Cortex of kidney (tissue), 1 donor: ENCODE measurements at places on chromosomes 1 and 21.

- DNase-seq, result no peak
Observed at GRCh38 chr1:31327381-31327780, 30.5 kb downstream of the ZCCHC17 start.

DNA sequence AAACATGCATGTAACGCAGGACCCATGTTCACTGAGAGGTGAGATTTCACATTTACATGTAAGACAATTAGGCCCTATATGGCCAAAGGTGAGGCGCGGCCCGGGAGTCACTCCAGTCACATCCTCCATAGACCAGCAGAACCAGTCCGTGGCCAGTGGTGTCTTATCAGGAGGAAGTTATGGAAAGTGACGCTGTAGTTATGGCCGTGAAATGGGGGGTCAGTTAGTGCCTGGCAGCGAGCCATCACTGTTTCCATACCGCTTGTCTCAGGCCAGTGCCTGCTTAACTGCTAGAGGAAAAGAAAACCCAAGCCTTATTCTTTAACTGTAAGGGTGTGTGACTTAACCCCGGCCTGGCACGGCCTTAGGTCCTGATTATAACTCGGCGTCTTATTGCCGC, 6.1 kb downstream of the C1orf159 start:
- DNase-seq, result no peak

DNA sequence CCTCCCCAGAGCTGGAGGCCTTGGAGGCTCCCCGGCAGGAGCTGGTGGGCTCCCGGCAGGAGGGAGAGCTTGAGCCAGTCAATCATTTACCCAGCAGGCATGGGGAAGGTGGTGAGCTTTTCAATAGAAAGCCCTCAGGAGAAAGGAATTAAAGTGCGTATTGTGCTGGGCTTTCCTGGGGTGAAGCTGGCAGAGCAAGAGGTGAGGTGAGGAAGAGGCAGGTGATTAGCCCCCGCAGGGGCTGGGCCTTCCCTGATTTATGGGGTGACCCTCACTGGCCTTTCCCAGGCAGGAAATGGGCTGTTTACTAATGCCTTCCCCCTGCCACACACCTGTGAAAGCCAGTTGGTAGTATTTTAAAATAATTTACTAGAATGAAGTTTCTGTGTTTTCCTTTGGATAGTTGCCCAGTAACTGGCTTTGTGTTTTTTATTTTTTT, 25.8 kb downstream of the CLDN14 start:
- DNase-seq, result no peak

DNA sequence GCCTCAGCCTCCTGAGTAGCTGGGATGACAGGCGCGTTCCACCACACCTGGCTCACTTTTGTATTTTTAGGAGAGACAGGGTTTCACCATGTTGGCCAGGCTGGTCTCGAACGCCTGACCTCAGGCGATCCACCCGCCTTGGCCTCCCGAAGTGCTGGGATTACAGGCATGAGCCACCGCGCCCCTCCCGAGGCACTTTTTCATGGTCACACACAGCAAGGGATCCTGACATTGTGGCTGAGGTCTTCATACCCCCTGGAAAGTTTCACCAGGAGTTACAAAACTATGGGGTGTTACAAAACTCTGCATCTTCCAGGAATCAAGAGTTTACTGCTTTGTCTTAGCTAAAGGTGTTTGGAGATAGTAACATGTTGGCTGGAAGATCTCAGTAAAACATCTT, 234.3 kb upstream of the TMEM51 start:
- no peak for DNase-seq

GRCh38 chr1:243746751-243747150, 103.3 kb downstream of the AKT3 start:
- no peak for DNase-seq

DNA sequence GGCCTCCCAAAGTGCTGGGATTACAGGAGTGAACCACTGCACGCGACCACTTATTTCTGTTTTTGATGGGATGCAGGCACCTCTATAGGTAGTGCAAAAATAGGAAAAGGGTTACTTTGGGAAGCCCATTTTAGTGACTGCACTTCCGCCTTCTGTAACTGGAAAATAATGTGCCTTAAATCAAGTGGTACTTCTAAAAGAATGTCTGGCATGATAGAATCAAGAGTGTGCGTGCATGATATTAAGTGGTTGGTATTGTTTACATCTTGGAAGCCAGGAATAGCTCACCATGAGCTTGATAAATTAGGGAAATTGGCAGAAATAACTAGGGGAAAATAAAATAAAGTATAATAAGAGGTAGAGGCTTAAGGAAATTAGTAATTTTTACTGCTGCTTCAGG, 1067.0 kb downstream of the ADGRL2 start:
- no peak for DNase-seq

- DNase-seq, result no peak
Observed at GRCh38 chr1:180309338-180309737, 79.3 kb downstream of the LHX4 start.

GRCh38 chr1:34147301-34147700, 17.7 kb downstream of the CSMD2 start:
- no peak for DNase-seq

DNA sequence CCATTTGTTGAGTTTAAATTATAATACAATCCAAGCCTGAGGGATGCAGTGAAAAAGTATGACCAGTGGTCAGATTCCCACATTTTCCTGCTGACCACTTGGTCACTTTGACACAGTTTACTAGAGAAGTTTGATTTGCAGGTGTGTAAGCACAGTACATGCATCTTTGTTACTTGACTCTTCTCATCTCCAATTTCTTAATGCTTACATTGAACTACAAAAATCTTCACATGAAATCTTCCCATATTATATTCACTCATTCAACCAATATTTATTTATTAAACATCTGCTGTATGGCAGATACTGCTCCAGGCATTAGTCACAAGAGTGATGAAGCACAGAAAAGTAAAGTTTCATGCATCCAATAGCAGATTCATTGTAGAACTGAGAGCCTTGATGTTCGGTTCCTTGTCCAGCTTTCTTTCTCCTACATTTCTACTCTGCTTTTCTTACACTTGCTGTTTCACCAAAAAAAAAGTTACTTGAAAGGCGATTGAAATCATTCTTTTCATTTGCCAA, 211.7 kb downstream of the NFIA start:
- DNase-seq, result no peak

GRCh38 chr1:8510041-8510823, 192.3 kb downstream of the SLC45A1 start:
- no peak for DNase-seq

GRCh38 chr21:28936036-28936435, 56.6 kb downstream of the LTN1 start:
- no peak for DNase-seq

- no peak for DNase-seq
Observed at GRCh38 chr1:38071312-38072256, 25.0 kb upstream of the POU3F1 start.

DNA sequence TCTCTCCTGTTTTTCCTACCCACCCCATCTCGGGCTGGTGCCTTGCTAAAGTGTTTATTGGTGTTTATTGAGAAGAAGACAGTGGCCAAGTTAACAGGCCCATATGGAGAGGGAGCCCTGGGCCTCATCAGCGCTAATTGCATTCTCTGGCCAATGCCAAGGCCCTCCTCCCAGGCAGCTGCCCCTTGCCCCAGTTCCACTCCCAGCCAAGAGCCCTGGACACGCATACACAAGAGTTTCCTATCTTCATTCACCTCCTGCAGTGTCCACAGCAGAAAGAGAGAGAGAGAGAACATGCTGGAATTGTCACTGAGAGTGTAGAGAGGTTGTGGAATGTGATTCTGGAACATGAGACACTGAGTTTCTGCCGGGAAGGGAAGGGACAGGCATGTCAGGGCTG, 25.4 kb upstream of the VWA5B1 start:
- no peak for DNase-seq

DNA sequence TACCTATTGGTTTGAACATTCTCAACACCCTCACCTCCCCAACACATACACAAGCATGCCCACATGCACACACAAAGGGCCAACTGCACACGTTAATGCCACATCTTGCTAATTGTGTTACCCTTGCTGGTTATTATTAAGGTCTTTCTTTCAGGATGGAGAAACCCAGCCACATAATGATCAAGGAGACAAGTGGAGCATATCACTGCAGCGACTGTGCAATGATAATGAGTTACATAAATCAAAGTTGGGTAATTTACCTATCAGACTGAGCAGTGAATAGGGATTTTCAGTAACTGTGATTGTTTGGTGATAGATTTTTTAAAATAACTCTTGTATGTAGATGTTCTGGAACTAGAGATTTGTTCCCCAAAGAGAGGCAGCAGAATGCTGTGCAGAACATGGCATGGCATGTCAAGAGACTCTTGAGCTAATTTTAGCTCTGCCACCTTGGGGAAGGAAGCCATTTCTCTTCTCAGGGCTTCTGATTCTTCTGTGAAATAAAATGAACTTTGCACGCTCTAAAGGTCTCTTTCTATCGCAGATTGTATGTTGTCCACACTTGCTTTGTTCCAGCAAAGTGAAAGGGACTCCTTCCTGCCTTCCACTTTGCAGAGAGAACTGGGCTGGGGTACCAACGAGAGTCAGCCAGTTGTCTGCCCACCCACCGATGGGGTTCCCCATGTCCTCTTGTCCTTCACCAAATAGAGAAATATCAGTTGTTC, 126.0 kb upstream of the CAMK1G start:
- DNase-seq, result no peak

- DNase-seq, result no peak
Observed at GRCh38 chr1:49630156-49630555, 393.6 kb downstream of the AGBL4 start.

DNA sequence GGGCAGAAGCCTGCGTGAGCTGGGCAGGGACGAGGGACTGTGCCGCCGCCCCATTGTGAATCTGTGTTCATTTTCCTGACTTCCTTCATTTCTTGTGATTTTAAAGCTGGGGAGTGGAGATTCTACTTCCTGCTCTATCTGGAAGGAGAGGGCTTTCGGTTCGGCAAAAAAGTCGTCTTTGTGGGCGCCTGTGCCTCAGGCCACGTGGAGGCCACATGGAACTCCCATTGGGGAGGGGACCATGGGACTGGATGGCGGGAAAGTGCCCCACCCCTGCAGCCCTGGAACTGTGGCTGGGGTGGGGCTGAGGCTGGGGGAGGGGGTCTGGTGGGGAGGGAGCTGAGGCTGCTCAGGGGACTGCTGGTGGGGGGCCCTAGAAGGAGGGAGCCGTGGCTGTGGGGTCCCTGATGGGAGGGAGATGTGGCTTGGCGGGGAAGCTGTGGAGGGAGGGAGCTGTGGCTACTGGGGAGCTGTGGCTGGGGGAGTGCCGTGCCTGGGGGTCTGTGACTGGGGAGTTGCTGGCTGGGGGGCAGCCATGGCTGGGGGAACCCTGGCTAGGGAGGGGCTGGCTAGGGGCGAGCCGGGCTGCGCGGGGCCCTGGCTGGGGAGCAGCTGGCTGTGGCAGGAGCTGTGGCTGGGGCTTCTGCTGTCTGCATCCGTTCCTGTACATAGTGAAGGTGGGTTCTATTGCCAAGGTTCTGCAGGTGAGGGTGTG, 31.5 kb downstream of the COL18A1 start:
- DNase-seq, result no peak

- DNase-seq, result no peak
Observed at GRCh38 chr1:235511470-235512240, 7.4 kb upstream of the B3GALNT2 start.

- DNase-seq, result no peak
Observed at GRCh38 chr1:209617755-209618154, 34.2 kb downstream of the CAMK1G start.

DNA sequence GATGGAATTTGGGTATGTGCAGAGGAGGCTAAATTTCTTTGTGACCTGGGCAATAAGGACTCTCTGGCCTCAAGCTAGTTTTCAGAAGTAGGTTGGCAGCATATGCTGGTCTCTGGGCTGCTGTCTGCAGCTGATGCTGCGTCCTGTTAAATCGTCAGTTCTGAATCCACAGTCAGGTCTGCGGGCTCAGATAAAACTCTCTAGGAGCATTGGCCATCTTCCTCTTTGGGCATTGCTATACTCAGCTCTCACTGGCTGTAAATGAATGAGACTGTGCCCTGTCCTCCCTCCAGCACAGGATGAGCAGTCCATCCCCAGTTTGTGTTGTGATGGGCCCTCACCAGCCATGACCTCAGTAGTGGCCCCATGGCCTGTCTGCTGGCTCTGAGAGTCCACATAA, 272.6 kb downstream of the LRRC40 start:
- no peak for DNase-seq

GRCh38 chr21:42369821-42370220, 3.5 kb upstream of the TFF1 start:
- no peak for DNase-seq

GRCh38 chr1:199851439-199852140, 175.9 kb upstream of the NR5A2 start:
- DNase-seq, result no peak

- DNase-seq, result no peak
Observed at GRCh38 chr1:7902478-7903085, 38.1 kb downstream of the TNFRSF9 start.

GRCh38 chr1:173023343-173023742, 27.4 kb downstream of the TNFSF18 start:
- no peak for DNase-seq

- no peak for DNase-seq
Observed at GRCh38 chr1:119767486-119767885, 1.2 kb downstream of the HMGCS2 start.

DNA sequence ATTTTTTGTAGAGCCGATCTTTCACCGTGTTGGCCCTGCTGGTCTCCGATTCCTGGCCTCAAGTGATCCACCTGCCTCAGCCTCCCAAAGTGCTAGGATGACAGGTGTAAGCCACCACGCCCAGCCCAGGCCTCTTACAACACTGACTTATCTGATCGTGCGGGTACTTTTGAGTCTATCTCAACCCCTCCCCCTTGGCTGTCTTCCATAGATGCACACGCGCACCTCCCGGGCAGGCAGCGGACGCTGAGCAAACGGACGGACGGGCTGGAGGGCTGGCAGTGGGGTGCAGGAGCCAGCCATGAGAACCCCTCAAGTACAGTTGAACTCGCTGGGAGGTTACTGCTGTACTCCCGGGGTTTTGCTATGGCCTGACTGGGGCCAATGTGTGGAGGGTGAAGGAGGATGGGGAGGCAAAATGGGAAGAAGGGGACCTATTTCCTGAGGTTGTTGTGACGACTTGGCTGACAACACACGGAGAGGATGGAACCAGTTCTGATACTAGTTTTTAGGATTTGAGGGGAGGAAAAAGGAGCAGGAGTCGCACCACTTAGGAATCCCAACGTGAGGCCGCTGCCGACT, 959 bp downstream of the CD58 start:
- no peak for DNase-seq

GRCh38 chr1:6110326-6110725, 64.6 kb downstream of the KCNAB2 start:
- DNase-seq, result no peak

- no peak for DNase-seq
Observed at GRCh38 chr1:243440406-243440805, 184.6 kb downstream of the SDCCAG8 start.

- no peak for DNase-seq
Observed at GRCh38 chr1:54556110-54556509, 8.1 kb downstream of the ACOT11 start.

DNA sequence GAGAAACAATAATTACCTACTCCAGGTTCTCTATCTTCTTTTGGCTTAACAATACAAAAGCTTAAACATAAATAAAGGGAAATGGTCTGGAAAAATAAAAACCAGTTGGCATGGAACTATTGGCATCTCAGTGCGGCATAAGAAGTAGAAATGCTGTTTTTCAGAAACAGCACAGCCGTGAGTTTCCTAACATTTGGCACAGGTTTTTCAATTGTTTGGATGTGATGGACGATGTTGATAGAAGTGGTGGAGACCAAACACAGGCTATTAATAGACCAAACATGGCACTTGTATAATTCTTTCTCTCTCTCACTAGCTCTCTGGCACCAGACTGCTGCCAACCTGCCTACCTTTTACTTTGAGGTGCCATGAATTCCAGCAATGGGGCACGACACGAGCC, 36.2 kb downstream of the KCNN3 start:
- DNase-seq, result no peak
